Naive thymus-derived CD8-positive, alpha-beta T cell (primary cell): ENCODE measurements at places on chromosomes 12 and 14.

GRCh38 chr12:79200176-79200575 is 335.6 kb downstream of the SYT1 start:
- no peak overlapping the region for H3K27ac ChIP-seq
- H3K27me3 ChIP-seq = no peaks in the 10 kb centered on the region
- no peaks in the 10 kb centered on the region for H3K4me1 ChIP-seq
- H3K36me3 ChIP-seq = no peaks in the 10 kb centered on the region
- DNase-seq = no peak

DNA sequence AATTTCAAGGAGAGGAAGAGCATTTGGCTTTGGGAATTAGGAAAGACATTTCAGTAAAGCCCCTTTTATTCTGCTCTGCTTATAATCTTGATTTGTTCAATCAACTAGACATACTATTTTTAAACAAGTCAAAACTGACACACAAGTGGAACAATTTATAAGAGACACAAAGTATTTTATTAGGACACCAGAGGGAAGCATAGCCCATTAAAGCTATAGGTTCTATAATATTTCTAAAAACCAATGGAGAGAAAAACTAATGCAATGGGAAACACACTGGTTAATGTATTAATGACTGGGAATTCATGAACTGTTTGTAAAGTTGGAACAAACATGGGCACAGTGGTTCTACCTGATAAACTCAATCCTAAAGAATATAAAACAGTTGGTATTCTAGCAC is 15.3 kb upstream of the CERS5 start:
- no peak for DNase-seq
- H3K36me3 ChIP-seq = peaks cover 47% of the 10 kb centered on the region
- no peak overlapping the region for H3K27ac ChIP-seq
- H3K4me1 ChIP-seq = no peaks in the 10 kb centered on the region
- no peak overlapping the region for H3K4me3 ChIP-seq

GRCh38 chr12:94689002-94689645 is 38.8 kb upstream of the TMCC3 start:
- no peak overlapping the region for H3K4me3 ChIP-seq
- no peaks in the 10 kb centered on the region for H3K27me3 ChIP-seq
- H3K36me3 ChIP-seq = no peaks in the 10 kb centered on the region
- H3K27ac ChIP-seq = no peak overlapping the region

DNA sequence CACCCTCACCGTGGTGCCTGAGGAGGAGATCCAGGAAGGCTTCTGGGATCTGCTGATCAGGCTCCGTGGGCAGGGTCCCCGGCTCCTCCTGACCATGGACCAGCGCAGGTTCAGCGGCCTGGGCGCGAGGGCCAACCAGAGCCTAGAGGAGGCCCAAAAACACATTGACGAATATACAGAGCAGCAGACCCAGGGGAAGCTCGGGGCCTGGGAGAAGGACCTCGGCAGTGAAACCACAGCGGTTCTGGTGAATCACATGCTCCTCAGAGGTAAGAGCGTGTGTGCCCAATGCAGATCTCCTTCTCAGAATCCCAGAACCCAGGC is 29.4 kb downstream of the SERPINA3 start:
- no peak for DNase-seq
- H3K27me3 ChIP-seq = peaks cover 20% of the 10 kb centered on the region
- H3K4me1 ChIP-seq = no peaks in the 10 kb centered on the region
- no peak overlapping the region for H3K27ac ChIP-seq
- no peak overlapping the region for H3K4me3 ChIP-seq

DNA sequence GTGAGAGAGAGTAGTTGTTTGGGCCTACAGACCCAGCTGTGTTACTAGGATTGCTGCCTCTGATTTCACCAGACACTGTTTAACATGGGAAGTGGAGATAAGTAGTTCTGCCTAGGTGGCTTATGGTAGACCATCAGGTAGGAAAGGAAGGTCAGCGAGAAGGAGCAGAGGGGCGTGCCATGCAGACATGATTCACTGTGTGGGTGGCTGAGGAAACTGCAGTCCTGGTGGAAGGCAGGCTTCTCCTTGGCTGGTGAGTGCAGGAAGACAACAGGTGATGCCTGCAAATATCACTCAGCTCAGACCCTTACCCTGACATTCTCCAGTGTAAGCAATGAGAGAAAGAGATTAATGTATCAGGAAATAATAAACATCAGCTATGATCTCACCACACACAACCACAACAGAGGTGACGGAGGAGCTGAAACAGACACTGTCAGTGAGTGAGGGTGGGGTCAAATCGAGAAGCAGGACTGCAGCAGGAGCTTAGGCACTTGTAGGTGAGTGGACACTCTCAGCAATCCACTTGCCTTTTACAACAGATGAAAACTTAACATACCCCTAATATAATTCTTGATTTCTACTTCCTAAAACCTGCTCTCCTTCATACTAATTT is 2.1 kb upstream of the PRR4 start:
- no peak overlapping the region for H3K4me3 ChIP-seq
- H3K27ac ChIP-seq = peak overlapping the region; percentile 50
- no peak for DNase-seq
- H3K36me3 ChIP-seq = peaks cover 62% of the 10 kb centered on the region
- peaks cover 58% of the 10 kb centered on the region for H3K4me1 ChIP-seq

GRCh38 chr12:56304276-56304675 is 4.1 kb upstream of the CS start:
- H3K4me1 ChIP-seq = peaks cover 25% of the 10 kb centered on the region
- DNase-seq = no peak
- no peak overlapping the region for H3K27ac ChIP-seq
- no peak overlapping the region for H3K4me3 ChIP-seq

- H3K27me3 ChIP-seq = no peaks in the 10 kb centered on the region
- H3K4me3 ChIP-seq = peak overlapping the region; percentile 93
- H3K4me1 ChIP-seq = peaks cover 54% of the 10 kb centered on the region
- DNase-seq = peak; percentile 49
- peak overlapping the region; percentile 96 for H3K27ac ChIP-seq
Observed at GRCh38 chr14:54881235-54881760, 21.3 kb downstream of the GCH1 start.

- DNase-seq = no peak
- H3K36me3 ChIP-seq = no peaks in the 10 kb centered on the region
- H3K4me1 ChIP-seq = no peaks in the 10 kb centered on the region
- H3K27me3 ChIP-seq = no peaks in the 10 kb centered on the region
Observed at GRCh38 chr12:110590806-110591326, 7.7 kb upstream of the PPTC7 start.

DNA sequence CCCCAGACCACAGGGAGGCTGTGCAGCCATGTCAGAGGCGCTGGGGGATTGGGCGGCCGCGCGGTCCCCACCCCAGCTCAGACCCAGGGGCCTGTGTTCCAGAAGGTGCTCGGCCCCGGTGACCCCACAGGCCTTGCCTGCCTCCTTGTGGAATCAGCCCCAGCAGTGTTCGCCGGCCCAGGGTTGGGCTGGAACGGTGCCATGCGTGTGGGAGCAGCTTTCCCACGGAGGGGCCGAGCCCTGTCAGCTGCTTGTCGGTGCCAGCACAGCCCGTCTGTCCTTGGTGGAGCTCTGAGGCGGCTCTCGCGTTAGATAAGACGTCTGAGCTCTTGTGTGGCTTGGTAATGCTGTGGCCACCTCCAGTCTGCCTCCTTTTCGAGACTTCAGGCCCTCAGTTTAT is 8.5 kb downstream of the ZFYVE21 start:
- no peak overlapping the region for H3K4me3 ChIP-seq
- peaks cover 13% of the 10 kb centered on the region for H3K4me1 ChIP-seq
- H3K27ac ChIP-seq = no peak overlapping the region
- H3K36me3 ChIP-seq = peaks cover under 1% of the 10 kb centered on the region
- no peaks in the 10 kb centered on the region for H3K27me3 ChIP-seq

DNA sequence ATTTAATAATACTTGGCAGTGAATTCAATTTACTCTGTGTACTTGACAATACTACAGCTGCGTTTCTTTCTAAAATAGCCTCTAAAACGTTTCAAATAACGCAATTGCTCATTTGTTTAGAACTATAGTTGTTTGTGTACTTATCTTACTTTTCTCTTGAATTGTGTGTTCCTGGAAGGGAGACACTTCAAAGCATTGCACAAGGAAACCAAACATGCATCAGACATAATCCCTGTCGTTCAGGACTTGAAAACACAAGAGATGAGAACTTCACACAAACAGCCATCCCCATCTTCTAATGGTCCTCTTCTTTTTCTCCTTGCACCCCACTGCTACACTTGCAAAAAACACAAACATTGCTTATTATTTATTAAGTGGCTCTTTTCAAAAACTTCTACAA is 38.5 kb downstream of the PTGER2 start:
- no peak for DNase-seq
- no peaks in the 10 kb centered on the region for H3K36me3 ChIP-seq
- no peaks in the 10 kb centered on the region for H3K27me3 ChIP-seq
- H3K4me3 ChIP-seq = peak overlapping the region; percentile 78
- H3K27ac ChIP-seq = peak overlapping the region; percentile 92
- H3K4me1 ChIP-seq = peaks cover 25% of the 10 kb centered on the region

DNA sequence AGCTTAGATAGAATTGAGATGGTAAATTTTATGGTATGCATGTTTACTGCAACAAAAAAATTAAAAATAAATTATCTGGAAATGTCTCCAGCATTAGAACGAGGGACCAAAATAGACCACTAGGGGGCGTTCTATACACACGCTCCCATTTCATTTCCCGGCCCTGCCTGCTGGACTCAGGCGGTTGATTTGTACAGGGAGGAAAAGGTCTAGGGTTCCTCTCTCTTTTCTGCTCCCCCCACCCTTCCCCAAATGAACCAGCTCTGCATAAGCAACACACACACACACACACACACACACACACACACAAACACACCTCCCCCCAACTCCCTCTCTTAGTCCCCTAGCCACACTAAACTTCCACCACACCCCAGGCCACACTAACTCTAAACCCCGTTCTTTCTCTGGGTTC is 7.8 kb upstream of the DTX1 start:
- no peak overlapping the region for H3K4me3 ChIP-seq
- H3K27me3 ChIP-seq = peaks cover 5% of the 10 kb centered on the region
- peak; percentile 73 for DNase-seq
- H3K27ac ChIP-seq = no peak overlapping the region
- no peaks in the 10 kb centered on the region for H3K36me3 ChIP-seq

GRCh38 chr12:99427104-99427503 is 220.4 kb upstream of the GARIN6 start:
- DNase-seq = no peak
- H3K36me3 ChIP-seq = no peaks in the 10 kb centered on the region
- H3K4me3 ChIP-seq = no peak overlapping the region
- H3K27ac ChIP-seq = no peak overlapping the region
- H3K27me3 ChIP-seq = no peaks in the 10 kb centered on the region
- no peaks in the 10 kb centered on the region for H3K4me1 ChIP-seq
